ENCODE measurements at places on chromosomes 7 and 10. TPM values are rescaled to one million over a fixed set of nuclear protein-coding genes. Genes with fewer than 3 reads are reported as not detected.

MEIG1 gene
- total RNA-seq, result not detected

SYT15 gene
- 1.8 TPM for total RNA-seq

CALCR gene
- not detected for total RNA-seq

PTPRZ1 gene
- not detected for total RNA-seq

WDR37 gene
- total RNA-seq, result 26.1 TPM

SLC26A3 gene
- total RNA-seq, result not detected

GPNMB gene
- 1.9 TPM for total RNA-seq

SDK1 gene
- total RNA-seq, result 0.20 TPM

INSYN2A gene
- total RNA-seq, result not detected

TMEM196 gene
- not detected for total RNA-seq

HOXA11 gene
- total RNA-seq, result not detected

C10orf62 gene
- not detected for total RNA-seq

TFEC gene
- 0.17 TPM for total RNA-seq

RTKN2 gene
- 7.8 TPM for total RNA-seq

TSPAN13 gene
- 0.61 TPM for total RNA-seq

YWHAG gene
- total RNA-seq, result 102 TPM

HOXA13 gene
- total RNA-seq, result not detected

PLAC9 gene
- total RNA-seq, result not detected

ATP6V0A4 gene
- 0.66 TPM for total RNA-seq

BLVRA gene
- 37.2 TPM for total RNA-seq

SFTPA1 gene
- total RNA-seq, result not detected

VPS37D gene
- 0.15 TPM for total RNA-seq

TYW1B gene
- 3.9 TPM for total RNA-seq

INA gene
- total RNA-seq, result 0.54 TPM
